ENCODE measurements at places on chromosomes 2 and 18. TPM values are rescaled to one million over a fixed set of nuclear protein-coding genes. Genes with fewer than 3 reads are reported as not detected.

DNA sequence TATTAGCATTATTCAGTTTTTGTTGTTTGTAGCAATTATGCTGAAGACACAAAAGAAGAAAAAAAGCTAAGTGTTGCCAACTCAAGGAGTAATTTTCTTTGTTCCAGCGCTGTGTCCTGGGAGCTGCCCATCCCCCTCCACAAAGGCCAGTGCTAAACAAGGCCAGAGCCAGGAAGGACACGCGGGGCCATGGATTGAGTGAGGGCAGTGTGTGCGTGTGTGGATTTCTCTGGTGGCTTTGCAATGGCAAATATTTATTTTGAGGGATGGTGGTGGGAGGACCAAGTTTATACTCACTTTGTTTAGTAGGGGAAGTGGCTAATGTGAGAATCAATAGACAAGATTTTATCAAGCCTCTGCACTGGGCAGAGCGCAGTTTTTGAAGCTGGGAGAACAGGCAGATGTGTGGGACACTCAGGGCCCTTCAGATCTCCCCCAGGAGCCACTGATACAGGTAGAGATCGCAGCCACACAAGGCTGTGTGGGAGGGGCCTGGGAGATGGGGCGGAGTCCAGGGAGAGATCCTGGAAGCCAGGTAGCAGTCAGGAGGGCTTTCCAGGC is 11.4 kb downstream of the AGAP1 start:
- peaks cover 37% of the 10 kb centered on the region for H3K4me1 ChIP-seq
- no peaks in the 10 kb centered on the region for H3K27me3 ChIP-seq
- H3K27ac ChIP-seq: no peak overlapping the region

- no peak overlapping the region for H3K27ac ChIP-seq
- DNase-seq: no peak
- peaks cover 18% of the 10 kb centered on the region for H3K4me1 ChIP-seq
- no peak overlapping the region for H3K4me3 ChIP-seq
Measured at GRCh38 chr2:20064841-20065240, 13.4 kb upstream of the LAPTM4A start.

DNA sequence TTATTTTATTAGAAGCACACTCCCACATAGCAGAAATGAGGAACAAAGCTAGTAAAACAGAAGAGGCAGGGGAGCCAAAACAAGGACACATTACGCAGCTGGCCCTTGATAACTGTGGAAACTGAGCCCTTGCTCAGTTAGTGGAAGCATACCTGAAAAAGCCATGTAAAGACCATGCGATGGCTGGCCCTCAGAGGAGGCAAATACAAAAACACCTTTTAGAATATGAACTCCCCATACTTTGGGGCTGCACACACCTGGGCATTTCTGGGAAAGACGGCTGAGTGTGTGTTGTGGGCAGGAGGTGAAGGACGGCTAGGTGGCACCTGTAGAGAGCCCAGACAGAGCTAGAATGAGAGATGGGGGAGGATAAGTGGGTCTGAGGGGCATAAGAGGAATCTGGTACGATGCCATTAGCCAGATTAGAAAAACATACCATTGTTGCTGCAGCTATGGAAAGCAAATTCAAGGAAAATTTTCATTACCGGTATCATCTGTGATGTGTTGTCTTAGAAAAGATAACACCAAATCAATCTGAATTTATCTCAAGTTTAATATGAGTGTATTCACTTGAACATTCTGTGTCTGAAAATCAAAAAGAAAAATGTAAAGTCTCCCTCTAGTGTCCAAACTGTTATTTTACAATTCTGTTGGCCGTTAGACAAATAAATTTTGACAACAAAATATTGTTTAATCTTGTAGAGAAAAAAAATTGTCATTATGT is 45.2 kb upstream of the SULT1C3 start:
- H3K36me3 ChIP-seq: no peaks in the 10 kb centered on the region
- no peak overlapping the region for H3K4me3 ChIP-seq
- H3K27me3 ChIP-seq: no peaks in the 10 kb centered on the region
- H3K4me1 ChIP-seq: no peaks in the 10 kb centered on the region
- DNase-seq: no peak
- H3K27ac ChIP-seq: no peak overlapping the region

GRCh38 chr2:226420646-226421045 is 379.0 kb downstream of the IRS1 start:
- H3K36me3 ChIP-seq: no peaks in the 10 kb centered on the region
- H3K27ac ChIP-seq: no peak overlapping the region
- H3K4me3 ChIP-seq: no peak overlapping the region
- no peaks in the 10 kb centered on the region for H3K27me3 ChIP-seq
- peaks cover 6% of the 10 kb centered on the region for H3K4me1 ChIP-seq
- DNase-seq: no peak

- peaks cover 50% of the 10 kb centered on the region for H3K4me1 ChIP-seq
- H3K36me3 ChIP-seq: no peaks in the 10 kb centered on the region
- H3K27ac ChIP-seq: peak overlapping the region; percentile 21
- no peak for DNase-seq
- no peak overlapping the region for H3K4me3 ChIP-seq
Measured at GRCh38 chr2:66753660-66754059, 318.7 kb downstream of the MEIS1 start.

The RUFY4 gene
- 0.11 TPM for total RNA-seq

Measured in esophagus muscularis mucosa (tissue), 4 donors.